T-helper 1 cell treated with Interleukin-12 subunit alpha and Interleukin-12 subunit beta and Interleukin-4 antibody, amounts not matched to agents 30 ng/mL and 1 ng/mL, for 36 hours (primary cell): ENCODE measurements at places on chromosomes 11 and 22. TPM values are rescaled to one million over a fixed set of nuclear protein-coding genes. Genes with fewer than 3 reads are reported as not detected.

CEP126 gene
- 0.27 and 0.37 TPM in 2 replicates for total RNA-seq

POTEH gene
- total RNA-seq, result not detected in 2 replicates

RASGRP2 gene
- total RNA-seq, result 189 and 192 TPM in 2 replicates

DNAJB7 gene
- not detected in 2 replicates for total RNA-seq

C22orf42 gene
- total RNA-seq, result not detected in 2 replicates

PANX3 gene
- not detected in 2 replicates for total RNA-seq

PANX2 gene
- total RNA-seq, result 0.24 and 0.37 TPM in 2 replicates

ZP1 gene
- not detected in 2 replicates for total RNA-seq

WNT7B gene
- not detected in 2 replicates for total RNA-seq

KLHL35 gene
- total RNA-seq, result 0.85 and 0.96 TPM in 2 replicates

CACNA1I gene
- 2.2 TPM in 2 replicates for total RNA-seq

HMOX1 gene
- total RNA-seq, result 1.3 and 1.4 TPM in 2 replicates

LINC01488 gene
- not detected in 2 replicates for total RNA-seq

TMEM225 gene
- not detected in 2 replicates for total RNA-seq

ART1 gene
- total RNA-seq, result not detected in 2 replicates

SLC37A2 gene
- total RNA-seq, result 0.15 and 0.29 TPM in 2 replicates

MUC6 gene
- total RNA-seq, result not detected in 2 replicates

CRYAB gene
- total RNA-seq, result 0.76 TPM in 1 of 2 replicates, not detected in the other

LDLRAD3 gene
- total RNA-seq, result 0.15 and 0.17 TPM in 2 replicates

CYTH4 gene
- 148 and 160 TPM in 2 replicates for total RNA-seq

RAG2 gene
- total RNA-seq, result not detected in 2 replicates

RGL4 gene
- 33.2 and 34.8 TPM in 2 replicates for total RNA-seq

OR10A2 gene
- not detected in 2 replicates for total RNA-seq

SNX32 gene
- total RNA-seq, result 2.3 and 2.9 TPM in 2 replicates

SPDYC gene
- not detected in 2 replicates for total RNA-seq

GUCY1A2 gene
- not detected in 2 replicates for total RNA-seq

SLC5A1 gene
- total RNA-seq, result not detected in 2 replicates

ANO3 gene
- not detected in 2 replicates for total RNA-seq

SOX6 gene
- 0.17 TPM in 1 of 2 replicates, not detected in the other for total RNA-seq

EFCAB6 gene
- total RNA-seq, result not detected in 2 replicates

CRELD2 gene
- total RNA-seq, result 97.2 and 98.9 TPM in 2 replicates

MMP13 gene
- total RNA-seq, result 0.17 TPM in 1 of 2 replicates, not detected in the other

ILK gene
- total RNA-seq, result 136 and 144 TPM in 2 replicates

CDC45 gene
- 58.2 and 61.0 TPM in 2 replicates for total RNA-seq
